ENCODE measurements at places on chromosomes 16 and 17.

- no peak for DNase-seq
These were observed 57.8 kb upstream of the CIBAR2 start for GRCh38 chr16:85170066-85170491.

GRCh38 chr16:70680495-70681381 is 5.1 kb downstream of the MTSS2 start:
- DNase-seq: no peak

GRCh38 chr16:14486520-14487303 is 143.3 kb downstream of the PARN start:
- no peak for DNase-seq

GRCh38 chr16:50316848-50317630 is 50.7 kb downstream of the ADCY7 start:
- no peak for DNase-seq

- no peak for DNase-seq
These were observed 10.5 kb upstream of the KRT38 start for GRCh38 chr17:41451154-41451728.

- DNase-seq: peak; percentile 47
These were observed 742 bp downstream of the PFN1 start for GRCh38 chr17:4947411-4948165.

DNA sequence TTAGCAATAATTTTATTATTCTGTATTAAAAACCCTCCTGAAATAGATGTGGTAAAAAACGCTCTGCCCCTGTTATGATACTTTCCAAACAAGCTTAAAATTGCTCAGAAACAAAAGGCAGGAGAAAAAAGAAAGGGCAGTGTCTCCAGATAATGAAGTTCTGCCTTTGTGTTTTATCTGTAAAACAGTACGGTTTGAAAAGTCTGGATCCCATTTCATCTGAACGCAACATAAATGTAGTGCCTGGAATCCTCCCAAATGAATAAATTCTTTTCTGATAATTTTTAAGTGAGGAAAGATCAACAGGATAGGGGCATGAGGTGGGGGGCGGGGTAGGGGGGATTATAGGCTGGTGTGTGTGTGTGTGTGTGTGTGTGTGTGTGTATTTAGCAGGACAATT is 87.5 kb upstream of the SOX9 start:
- DNase-seq: no peak

DNA sequence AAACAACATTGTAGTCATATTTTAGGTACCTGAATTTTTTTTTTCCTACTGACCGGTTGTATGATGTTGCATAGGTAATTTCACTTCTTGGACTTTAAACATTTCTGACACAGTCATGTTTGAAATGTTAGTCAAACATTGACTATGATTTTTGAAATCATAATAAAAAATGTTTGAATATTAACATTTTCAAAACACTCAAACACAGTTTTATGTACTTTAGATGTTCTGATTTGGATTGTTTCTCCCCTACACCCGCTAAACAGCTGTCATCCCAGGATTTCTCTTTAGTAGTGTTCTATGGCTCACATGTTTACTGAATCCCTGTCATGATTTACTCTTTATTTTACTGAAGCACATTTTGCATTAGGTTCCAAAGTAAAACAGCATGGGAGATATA is 102.9 kb upstream of the NPEPPS start:
- DNase-seq: no peak

DNA sequence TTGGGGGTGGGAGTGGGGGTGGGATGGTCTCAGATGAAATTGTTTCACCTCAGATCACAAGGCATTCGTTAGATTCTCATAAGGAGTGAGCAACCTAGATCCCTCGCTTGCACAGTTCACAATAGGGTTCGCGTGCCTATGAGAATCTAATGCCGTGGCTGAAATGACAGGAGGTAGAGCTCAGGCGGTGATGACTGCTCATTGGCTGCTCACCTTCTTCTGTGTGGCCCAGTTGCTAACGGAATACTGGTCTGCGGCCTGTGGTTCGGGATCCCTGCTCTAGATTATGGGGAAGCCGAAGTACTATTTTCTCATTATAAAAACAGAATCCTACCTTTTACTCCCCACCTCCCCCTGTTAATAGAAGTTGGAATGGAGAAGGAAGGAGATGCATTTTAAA is 18.9 kb downstream of the CLTC start:
- no peak for DNase-seq

GRCh38 chr16:30567991-30568638 is 3.4 kb downstream of the ZNF688 start:
- no peak for DNase-seq

- no peak for DNase-seq
These were observed 989 bp upstream of the DUSP14 start for GRCh38 chr17:37488607-37489196.

GRCh38 chr17:63555500-63556156 is 5.4 kb downstream of the DCAF7 start:
- no peak for DNase-seq

- DNase-seq: no peak
These were observed 19.1 kb downstream of the WIPI1 start for GRCh38 chr17:68437979-68438822.
